Nephron progenitor cell (in vitro differentiated cells): ENCODE measurements at places on chromosomes 5 and 9.

- DNase-seq, result no peak
Measured at GRCh38 chr5:153818626-153819025, 220.1 kb downstream of the FAM114A2 start.

DNA sequence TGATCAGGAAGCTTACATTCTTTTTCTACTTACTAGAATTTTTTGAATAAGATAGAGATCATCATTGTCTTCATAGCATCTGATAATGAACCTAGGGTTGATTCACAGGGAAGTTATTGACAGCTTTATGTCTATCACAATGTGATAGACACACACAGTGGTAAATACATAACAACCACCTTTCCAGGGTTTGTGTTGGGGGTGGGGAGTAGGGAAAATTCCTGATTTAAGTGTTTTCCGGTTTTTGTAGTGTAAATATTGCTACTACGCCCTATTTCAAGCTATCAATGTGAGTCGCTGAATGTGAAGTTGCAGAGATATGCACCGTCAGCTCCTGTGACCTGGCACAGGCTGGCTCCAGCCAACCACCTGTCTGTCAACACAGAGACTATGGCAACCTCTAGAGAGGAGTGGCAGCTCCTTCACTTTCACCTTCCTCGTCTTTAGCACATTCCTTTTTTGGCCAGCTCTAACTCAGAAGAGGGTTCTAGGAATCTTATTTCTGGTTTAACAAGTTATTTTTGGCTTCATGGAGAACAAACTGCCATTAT is 224.9 kb downstream of the MAT2B start:
- no peak for DNase-seq

GRCh38 chr5:1720396-1721110 is 79.1 kb downstream of the MRPL36 start:
- no peak for DNase-seq

- DNase-seq, result no peak
Measured at GRCh38 chr5:172150514-172151425, 37.3 kb downstream of the STK10 start.

DNA sequence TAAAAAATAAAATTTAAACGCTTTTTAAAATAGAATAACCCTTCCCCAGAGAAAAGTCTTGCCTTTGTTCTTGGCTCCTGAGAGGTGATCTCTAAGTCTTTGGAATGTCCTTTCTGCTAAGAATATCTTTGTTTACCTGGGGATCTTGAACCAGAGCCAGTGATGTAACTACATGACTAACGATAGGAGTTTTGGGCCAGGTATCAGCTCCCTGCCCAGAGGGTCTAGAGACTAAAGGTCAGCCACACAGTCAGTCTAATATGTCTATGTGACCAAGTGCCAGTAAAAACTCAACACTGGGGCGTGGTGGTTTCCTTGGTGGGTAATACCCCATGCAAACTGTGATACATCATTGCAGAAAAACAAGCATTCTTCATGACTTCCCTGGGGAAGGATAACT is 1351.9 kb upstream of the C9orf72 start:
- no peak for DNase-seq

DNA sequence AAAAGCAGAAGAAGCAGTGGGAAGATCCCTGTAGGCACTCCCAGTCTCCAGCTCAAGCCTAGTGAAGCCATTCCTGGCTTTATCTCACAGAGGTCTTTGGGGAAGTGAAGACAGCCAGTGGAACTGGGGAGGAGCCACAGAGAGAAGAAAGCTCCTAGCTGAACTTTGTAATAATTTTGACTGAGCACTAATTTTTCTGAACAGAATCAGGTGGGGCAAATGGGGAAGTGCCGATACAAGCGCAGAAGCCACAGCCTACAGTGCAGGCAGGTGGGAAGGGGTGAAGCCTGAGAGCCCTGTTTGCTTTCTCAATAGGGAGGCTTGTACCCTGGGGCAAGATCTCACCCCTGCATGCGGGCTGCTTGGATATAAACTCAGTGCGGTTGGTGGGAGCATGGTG is 48.4 kb upstream of the SNAPC3 start:
- DNase-seq, result no peak
